Sciatic nerve (tissue), 2 donors: ENCODE measurements at places on chromosomes 5 and 9. TPM values are rescaled to one million over a fixed set of nuclear protein-coding genes. Genes with fewer than 3 reads are reported as not detected.
A peak's percentile ranks its signal among the peaks of the same experiment; 100 is the strongest.

Gene LEAP2
- total RNA-seq, result 2.9 TPM

Gene F12
- total RNA-seq, result 0.49 TPM

Gene CDC26
- 28.2 TPM for total RNA-seq

Gene RPL12
- 894 TPM for total RNA-seq

Gene ADGRD2
- not detected for total RNA-seq

Gene RANBP17
- total RNA-seq, result 14.8 TPM

Gene PRR16
- 0.71 TPM for total RNA-seq

GRCh38 chr9:135568026-135568425 is 6.5 kb downstream of the PAEP start:
- DNase-seq, result peak; percentile 40

DNA sequence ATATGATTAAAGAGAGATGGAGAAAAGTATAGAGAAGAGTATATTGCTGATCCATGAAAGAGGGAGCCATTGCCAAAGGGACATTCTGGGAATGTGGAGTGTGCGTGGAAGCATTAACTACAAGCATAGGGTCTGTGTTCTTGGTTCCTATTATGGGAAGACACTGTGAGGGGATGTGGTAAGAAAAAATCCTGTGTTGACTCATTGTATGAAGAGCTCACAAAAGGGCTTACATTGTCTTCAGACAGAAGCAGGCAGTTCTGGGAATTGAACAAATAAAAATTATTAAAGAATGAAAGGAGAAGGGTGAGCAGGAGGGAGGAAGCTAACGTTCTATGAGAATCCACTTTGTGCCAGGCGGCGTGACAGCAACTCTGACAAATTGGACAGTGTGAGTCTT is 250.4 kb upstream of the CHD1 start:
- DNase-seq, result no peak

DNA sequence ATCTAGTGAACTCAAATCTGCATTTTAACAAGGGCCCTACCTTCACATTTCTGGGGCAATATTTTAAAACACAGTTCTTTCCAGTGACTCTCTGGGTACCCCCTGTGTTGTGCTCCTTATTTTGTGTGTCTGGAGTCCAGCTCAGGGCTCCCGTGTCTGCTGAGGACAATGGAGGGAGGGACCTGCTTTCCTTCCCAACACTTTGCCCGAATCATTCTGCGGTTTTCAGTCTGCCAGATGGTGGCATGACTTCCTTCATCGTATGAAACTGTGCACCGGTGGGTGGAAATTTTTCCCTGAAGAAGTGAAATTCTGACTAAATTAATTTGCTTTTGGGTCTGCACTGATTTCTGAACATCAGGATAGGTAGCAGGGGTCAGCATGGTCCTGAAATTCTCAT is 153.6 kb upstream of the CD180 start:
- no peak for DNase-seq

GRCh38 chr9:135336722-135337527 is 142.7 kb upstream of the PPP1R26 start:
- DNase-seq, result peak; percentile 45

GRCh38 chr5:172729588-172729987 is 41.4 kb downstream of the DUSP1 start:
- peak; percentile 57 for DNase-seq

GRCh38 chr5:142322747-142323479 is 1.9 kb downstream of the SPRY4 start:
- peak; percentile 69 for DNase-seq

DNA sequence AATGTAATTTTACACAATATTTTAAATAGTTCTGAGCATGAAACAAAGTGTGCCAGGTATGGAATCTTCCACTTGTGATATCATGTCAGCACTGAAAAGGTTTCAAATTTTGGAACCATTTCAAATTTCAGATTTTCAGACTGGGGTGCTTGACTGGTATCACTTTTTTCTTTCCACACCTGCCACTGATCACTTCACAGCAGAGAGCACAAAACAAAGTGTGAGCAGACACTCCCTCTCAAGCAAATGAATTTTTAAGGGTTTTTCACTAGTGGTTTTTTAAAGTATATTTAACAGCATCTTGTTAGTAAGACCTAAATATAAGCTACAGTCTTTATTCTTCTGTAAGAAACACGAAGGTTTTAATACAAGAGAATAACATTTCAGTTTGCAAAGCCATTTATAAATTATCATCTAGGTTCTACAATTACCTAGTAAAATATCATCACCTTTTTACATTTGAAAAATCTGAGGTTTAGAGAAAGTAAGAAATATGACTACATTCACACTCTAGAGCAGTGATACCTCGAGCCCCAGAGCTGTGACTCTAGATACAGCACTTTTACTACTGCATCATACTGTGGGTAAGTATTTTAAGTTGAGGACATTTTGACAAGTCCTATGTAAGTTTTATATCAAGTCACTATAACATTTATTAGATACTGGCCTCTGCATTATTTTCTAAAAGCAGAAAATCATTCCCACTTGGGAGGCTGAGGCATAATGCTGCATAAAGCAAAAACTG is 14.6 kb downstream of the GOLPH3 start:
- no peak for DNase-seq

GRCh38 chr5:22665801-22666200 is 187.3 kb downstream of the CDH12 start:
- no peak for DNase-seq

GRCh38 chr5:160640406-160640805 is 211.6 kb downstream of the ATP10B start:
- no peak for DNase-seq

DNA sequence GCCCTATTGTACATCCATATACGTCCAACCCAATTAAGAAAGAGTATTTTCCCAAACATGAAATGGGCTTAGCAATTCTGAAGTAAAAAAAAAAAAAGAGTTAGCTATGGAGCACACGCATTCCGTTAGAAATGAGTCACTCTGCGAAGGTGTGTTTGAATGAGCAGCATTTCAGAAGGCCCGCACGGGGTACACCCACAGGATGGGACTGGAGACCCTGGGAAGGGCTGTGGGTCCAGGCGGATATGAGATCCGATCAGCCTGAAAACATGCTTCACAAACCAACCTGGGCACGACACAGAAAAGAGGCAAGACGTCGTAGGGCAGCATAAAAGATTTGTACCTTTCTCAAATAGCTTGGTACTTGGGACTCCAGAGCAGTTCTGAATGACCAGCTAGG is 173.9 kb upstream of the KLF9 start:
- DNase-seq, result no peak

GRCh38 chr5:161302559-161302958 is 244.0 kb downstream of the GABRB2 start:
- DNase-seq, result no peak

- no peak for DNase-seq
Observed at GRCh38 chr9:4691795-4692194, 12.4 kb downstream of the CDC37L1 start.

DNA sequence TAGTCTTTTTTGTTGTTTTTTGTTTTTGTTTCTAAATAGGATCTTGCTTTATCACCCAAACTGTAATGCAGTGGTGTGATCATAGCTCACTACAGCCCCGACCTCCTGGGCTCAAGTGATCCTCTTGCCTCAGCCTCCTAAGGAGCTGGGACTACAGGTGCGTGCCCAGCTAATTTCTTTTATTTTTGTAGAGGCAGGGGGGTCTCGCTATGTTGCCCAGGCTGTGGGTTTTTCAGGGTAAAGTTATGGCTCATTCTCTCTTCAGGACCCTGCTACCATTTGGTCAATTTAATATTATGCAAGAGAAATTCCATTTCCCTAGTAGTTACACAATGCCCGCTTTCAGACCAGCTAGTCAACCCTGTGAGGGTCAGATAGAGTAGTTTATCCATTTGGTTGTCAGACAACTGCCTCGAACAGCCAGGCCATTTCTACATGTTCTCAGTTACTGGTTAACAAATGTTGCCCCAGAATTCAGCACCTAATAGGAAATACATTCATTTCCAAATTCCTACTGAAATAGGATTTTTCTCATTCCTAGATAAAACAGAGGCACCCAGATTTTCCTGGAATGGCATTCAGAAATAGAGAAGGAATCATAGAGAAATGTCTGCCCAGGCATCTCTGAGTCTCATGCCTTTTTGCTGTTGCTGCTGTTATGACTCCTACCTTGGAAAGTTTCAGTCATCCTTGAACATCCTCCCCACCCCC is 6.4 kb upstream of the GLIS3 start:
- DNase-seq, result no peak
